Renal cortical epithelial cell (primary cell): ENCODE measurements at places on chromosomes 3 and 15.
A peak's percentile ranks its signal among the peaks of the same experiment; 100 is the strongest.

DNA sequence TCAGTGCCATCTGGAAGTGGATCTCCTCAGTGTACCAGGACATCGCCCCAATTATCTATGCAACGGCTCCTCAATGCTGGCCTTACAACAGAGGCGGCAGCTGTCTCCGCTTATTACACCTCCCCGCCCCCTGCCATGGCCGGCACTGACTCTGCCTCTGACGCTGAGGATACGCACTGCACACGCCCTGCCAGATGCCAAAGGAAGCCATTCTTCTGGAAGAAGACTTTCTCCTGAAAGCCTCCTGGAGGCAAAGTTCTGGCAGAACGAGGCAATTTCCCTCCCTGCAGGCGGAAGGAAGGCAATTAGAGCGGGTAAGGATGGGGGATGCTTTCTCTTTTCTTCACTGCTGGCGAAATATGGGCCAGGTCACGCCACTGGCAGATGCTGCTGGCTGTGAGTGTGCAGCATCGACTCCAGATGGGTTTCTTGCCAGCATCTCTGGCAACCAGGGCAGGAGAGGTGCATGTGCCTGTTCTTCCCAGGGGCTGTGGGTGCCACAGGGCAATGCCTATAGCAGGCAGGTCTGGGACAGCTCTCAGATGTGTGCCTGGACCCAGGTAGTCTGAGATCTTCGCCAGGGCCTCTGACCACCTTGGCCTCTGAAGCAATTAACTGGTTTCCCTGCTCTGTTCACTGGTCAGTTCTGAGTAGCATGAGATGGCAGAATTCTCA, 62.2 kb upstream of the MRPS22 start:
- DNase-seq = no peak

GRCh38 chr15:27486683-27487647, 516.0 kb downstream of the GABRG3 start:
- DNase-seq = no peak

GRCh38 chr15:37361621-37362020, 261.3 kb upstream of the MEIS2 start:
- DNase-seq = no peak

DNA sequence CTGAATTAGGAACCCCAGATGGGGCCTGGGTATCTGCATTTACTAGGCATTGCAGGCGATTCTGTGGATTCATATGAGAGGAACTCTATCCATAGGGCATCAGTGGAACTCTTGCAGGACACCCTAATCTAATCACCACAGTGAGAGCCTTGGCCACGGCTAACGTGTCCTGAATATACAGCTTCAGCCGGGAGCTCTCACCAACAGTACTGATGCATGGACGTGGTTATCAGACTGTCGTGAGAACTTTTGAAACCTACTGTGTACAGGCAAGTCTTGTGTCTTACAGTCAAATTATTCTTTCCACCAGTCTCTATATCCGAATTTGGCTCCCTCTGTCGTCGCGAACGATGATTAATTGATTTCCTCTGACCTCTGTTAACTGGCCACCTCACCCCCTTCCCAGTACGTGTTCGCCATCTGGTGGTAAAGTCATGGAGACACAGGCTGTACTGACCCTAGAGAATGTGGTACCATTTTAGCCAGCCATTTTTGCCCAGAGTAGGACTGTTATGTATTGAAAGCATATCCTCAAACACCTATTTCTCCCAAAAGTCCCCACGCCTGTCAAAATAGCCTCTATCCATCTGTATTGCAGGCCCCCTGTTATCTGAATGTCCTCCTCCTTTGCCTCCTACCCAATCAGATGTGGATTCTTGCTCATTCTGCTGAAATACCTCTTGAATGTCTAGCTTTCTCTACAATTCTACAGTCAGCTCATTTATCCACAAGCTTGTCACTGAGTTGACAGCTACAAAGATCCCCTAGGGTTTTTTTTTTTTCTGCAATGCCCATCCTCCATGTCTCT, 39.7 kb downstream of the GLDN start:
- DNase-seq = peak; percentile 40

DNA sequence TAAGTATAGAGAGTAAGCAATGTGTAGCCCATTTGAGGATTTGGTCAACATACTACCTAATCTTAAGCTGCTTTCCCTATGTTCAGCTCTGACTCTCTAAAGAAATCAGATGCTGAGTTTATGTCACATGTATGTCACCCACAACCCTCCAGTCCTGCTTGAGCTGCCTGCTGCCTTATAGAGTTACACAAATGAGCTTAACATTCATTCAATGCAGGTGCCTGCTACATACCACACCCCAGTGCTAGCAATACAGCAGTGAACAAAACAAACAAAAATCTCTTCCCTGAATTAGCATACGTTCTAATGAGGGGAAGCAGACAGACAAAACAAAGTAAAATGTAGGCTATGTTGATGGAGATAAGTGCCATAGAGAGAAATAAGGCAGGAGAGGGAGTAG, 93.0 kb downstream of the HHLA2 start:
- DNase-seq = no peak

- no peak for DNase-seq
Observed at GRCh38 chr3:125126323-125126722, 70.5 kb upstream of the HEG1 start.
